Sciatic nerve (tissue), 2 donors: ENCODE measurements at places on chromosomes 4 and X.

GRCh38 chr4:55123791-55124190, 1.6 kb downstream of the KDR start:
- no peak for DNase-seq

DNA sequence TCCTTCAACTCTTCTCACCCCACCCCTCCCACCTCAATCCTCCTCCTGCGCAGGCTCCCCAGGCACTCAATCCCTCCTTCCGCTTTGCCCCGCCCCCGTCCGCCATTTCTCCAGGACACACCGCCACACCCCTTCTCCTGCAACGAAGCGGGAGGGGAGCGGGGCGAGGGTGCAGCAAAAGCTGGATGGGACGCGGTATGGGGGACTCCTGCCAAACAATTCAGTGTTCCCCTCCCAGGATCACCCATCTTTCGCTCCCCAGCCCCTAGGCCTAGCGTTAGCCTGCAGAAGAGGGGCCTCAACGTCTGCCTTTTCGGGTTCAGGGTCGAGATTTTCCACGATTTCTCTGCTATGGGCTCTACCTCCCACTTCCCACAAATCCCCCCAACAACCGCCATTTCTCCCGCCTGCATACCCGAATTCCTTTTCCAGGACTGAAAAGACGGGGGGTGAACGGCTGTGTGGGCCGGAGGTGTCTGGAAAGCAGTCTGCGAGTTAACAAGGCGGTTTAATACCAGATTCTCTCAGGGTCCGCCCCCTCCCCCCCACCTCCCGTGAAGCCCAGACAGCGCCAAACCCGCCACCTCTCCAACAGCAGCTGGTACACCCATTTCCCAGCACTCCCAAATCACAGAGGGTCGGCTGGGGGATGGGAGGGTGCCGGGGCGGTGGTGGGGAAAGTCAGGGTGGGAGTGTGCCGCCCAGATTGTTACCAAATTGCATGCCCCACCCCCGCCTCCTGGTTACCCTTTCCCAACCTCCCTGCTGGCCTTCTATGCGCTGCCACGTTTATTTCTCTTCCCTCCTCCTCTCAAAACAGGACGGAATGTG, 774 bp downstream of the ARMCX2 start:
- DNase-seq, result peak; percentile 87

DNA sequence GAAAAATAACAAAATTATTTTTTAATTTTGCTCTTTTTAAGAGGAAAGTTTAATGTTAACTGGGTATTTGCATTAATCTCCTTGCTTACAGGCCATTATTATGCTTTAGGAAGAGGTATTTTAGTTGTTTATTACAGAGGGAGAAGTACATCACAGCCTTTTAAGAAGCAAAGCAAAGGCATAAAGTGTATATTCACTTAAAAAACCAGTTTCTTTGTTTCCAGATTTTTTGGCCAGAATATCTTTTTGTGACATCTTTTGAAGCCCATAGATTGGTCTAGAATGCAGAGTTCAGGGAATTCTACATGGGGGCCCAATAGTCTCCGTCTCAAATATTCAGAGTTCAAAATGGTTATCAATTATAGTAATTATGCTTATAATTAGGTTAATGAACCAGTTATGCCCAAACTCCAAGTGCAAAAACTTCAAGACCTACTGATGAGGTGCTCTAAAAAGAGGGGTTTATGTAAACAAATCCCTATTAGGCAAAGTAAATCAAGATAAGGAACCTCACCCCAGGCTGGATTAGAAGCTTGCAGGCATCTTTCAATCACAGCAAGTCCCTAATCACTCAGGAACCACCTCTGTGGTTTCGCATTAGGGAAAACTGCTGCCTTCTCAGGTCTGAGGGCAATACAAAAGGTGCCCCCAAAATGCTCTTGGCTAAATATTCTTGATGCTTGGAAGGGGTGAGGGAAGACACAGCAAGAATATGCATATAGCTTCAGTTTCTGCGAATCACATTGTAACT, 1.4 kb downstream of the CXXC4 start:
- DNase-seq, result no peak

- no peak for DNase-seq
Observed at GRCh38 chr4:142065086-142065647, 428.8 kb downstream of the IL15 start.

DNA sequence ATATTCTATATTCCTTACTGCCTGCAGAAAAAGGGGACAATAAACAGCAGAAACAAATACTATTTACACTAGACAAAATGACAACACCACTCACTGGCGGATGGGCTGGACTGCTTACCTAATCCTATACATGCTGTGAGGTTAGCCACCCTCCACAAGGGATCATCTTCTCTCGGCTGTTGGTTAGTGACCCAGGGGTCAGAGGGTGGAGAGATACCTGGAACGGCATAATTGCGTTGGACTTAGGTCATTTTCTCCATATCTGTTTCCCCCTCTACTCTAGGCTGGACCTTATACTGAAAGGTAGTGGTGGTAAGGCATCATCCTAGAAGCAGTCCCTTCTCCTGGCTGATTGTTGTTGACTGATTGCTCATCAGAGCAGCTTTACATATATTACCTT, 286.8 kb upstream of the UGT8 start:
- no peak for DNase-seq

DNA sequence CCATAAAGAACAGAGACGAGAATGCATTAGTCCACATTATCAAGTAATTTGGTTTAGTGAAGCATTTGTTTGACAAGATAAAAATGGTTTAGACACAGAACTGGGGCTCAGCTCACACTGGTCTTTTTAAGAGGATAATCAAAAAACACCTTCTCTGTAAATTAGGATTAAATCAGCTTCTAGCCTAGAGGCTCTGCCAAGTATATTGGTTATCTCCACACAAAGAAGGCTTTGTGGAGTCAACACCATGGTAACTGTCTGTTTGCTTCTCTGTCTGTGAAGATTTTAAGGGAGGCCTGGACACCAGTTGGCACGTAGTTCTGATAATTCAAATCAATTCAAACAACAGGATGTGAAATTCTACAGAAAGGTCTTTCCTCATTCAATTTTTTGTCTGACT, 687.0 kb downstream of the DMD start:
- DNase-seq, result no peak

DNA sequence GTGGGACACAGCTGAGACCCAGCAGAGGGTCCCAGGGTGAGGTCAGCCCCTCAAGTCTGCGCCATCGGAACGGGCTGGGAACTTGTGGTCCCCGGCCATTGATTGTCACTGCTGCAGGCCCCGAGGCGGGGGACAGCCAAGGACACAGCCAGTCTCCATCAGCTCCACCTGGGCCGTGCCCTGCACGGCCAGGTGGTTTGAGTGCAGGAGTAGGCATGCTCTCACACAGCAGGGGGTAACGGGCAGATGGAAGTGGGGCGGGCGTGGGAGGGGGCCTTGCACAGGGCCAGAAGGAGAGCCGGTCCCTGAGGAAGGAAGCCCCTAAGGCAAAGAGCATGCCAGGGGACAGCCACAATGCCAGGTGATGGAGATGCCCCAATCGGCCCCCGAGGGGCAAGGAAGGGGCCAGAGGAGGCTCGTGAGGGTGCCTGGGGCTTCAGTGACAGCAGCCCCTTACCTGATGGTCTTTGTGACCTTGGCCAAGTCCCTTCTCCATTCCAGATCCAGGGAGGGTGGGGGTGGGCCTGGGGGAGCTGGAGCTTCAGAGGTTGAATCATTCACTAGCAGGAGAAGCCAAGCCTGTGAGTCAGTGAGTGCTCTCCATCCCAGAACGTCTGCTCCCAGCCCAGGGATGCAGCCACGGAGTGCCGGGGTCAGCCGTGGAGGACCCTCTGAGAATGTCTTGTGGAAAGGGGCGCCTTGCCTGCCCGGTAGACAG, 2.3 kb downstream of the ATP2B3 start:
- DNase-seq, result no peak
